ENCODE measurements at places on chromosomes 16 and 17.

GRCh38 chr17:3808701-3809100 lies 7.7 kb upstream of the ITGAE start:
- no peak for DNase-seq

- DNase-seq = no peak
Measured at GRCh38 chr17:6209829-6210228, 139.7 kb downstream of the WSCD1 start.

DNA sequence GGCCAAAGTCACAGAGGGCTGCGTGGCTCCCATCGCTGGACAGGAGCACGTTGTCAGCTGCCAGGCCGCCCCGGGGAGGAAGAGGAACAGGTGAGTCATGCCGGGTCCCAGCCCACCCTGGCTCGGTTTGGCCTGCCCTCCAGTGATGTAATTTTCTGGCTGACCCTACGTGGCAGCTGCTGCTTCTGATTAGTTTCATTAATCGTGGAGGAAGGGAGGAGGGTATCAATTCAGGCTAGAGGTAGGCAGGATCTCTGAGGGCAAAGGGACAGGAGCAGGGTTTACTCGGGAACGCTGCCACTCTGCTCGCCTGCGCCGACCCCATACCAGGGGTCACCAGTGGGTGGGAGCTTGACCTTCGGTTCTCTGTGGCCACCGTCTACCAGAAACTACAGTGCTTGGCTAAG lies 11.7 kb upstream of the SPATA32 start:
- no peak for DNase-seq

DNA sequence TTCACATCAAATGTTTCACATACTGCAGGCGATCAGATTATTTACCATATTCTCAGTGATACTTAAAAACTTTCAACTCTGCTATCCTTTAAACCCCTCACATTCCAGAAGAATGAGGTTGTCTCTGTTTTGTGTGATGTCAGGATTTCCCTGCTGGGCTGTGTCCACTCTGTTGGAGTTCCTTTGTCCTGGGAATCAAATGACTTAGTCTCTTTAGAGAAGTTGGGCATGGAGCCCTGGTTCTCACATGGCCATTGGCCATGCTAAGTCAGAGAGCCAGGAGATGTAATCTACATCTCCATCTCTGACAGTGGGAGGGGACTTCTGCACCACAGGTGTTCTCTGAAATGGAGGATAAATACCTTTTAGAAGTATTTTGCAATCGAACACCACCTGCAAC lies 205.1 kb upstream of the MAF start:
- DNase-seq = no peak

- no peak for DNase-seq
Measured at GRCh38 chr17:82345151-82345976, 11.8 kb upstream of the SECTM1 start.

- DNase-seq = no peak
Measured at GRCh38 chr17:6474906-6475305, 30.7 kb downstream of the PIMREG start.

GRCh38 chr17:9410301-9410700 lies 165.3 kb downstream of the STX8 start:
- no peak for DNase-seq

- DNase-seq = no peak
Measured at GRCh38 chr17:49990331-49990730, 4.7 kb downstream of the DLX3 start.

DNA sequence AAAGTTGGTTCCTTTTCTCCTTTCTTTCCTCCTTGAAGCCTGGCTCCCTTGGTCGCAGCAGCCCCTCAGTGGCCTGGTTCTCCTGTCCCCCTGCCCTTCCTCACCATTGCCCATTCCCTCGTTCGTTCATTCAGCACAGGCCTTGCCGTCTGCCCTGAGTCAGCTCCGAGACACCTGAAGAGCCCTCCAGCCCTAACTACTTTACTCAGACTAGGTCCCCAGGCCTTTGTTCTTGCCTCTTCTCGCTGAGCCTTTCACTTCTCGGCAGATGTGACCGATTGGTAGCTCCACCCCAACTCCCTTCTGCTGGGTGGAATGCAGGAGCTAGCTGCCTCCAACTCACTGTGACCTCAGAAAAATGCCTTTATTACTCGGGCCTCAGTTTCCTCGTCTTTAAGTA lies 7.0 kb upstream of the ADAM11 start:
- DNase-seq = no peak

DNA sequence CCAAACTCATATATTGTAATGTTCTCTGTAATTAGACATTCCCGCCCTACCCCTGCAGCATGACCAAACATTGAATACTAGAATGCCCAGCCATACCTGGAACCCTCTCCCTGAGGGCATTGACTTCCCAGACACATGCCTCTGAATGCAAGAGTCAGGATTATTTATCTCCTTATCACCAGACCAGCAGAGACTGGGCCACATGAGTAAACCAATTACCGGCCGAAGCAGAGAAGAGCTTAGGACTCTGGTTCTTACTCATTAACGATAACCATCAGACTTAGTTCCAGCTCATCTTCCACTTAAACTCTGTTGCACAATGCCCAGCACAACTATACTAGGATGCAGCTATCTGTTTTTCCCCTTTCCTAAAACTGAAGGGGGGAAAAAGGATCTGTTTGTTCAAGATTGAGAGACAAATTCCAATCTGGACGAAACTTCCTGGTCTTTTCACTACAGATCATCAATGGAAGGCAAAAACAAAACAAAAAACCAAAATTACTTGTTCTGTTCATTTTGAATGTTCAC lies 88.2 kb upstream of the CORO6 start:
- DNase-seq = no peak

DNA sequence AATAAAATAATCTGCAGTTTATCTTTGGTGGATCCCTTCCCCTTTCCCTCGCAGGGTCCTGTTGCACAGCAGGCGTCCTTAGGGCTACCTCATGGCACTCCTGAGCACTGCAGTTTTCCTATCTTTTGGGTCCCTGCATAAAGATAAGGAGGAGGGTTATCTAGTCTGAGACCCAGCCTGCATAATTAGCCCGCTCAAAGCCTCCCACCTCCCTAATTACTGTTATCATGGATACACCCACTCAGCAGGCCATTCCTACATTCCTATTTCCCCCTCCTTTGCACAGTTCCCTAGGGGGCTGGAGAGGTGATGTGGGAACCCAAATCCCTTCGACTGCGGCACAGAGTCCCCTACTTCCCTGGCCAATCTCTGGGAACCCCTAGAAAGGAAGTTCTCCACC lies 5.1 kb upstream of the CLUH start:
- DNase-seq = no peak

GRCh38 chr17:18184143-18185031 lies 759 bp downstream of the ALKBH5 start:
- no peak for DNase-seq

- no peak for DNase-seq
Measured at GRCh38 chr16:29972500-29972899, 1.2 kb upstream of the TAOK2 start.

GRCh38 chr17:82438401-82439193 lies 12.0 kb downstream of the CYBC1 start:
- no peak for DNase-seq

Data from NCI-H1436 treated with DMSO at 0.1 percent for 48 hours (cell line).